GM12878 (cell line): ENCODE measurements at places on chromosomes 2 and 18. TPM values are rescaled to one million over a fixed set of nuclear protein-coding genes. Genes with fewer than 3 reads are reported as not detected.

Gene LRRC30
- not detected in 2 replicates for total RNA-seq

Gene CROCC2
- total RNA-seq, result not detected in 2 replicates

Gene IGFBP2
- total RNA-seq, result 0.43 and 0.49 TPM in 2 replicates

Gene TMEM163
- not detected in 2 replicates for total RNA-seq

Gene AMER3
- total RNA-seq, result not detected in 2 replicates

Gene RAB10
- 87.5 and 88.9 TPM in 2 replicates for total RNA-seq

Gene RPS27A
- 1,460 and 1,505 TPM in 2 replicates for total RNA-seq

Gene DNAJC10
- 56.7 and 61.7 TPM in 2 replicates for total RNA-seq

Gene PTPRN
- total RNA-seq, result not detected in 2 replicates

Gene TMEM17
- 0.87 and 0.93 TPM in 2 replicates for total RNA-seq

- no peak for DNase-seq
Measured at GRCh38 chr2:42243297-42243696, 74.1 kb downstream of the EML4 start.

GRCh38 chr18:21272016-21272579 is 30.1 kb downstream of the GREB1L start:
- no peak for DNase-seq

DNA sequence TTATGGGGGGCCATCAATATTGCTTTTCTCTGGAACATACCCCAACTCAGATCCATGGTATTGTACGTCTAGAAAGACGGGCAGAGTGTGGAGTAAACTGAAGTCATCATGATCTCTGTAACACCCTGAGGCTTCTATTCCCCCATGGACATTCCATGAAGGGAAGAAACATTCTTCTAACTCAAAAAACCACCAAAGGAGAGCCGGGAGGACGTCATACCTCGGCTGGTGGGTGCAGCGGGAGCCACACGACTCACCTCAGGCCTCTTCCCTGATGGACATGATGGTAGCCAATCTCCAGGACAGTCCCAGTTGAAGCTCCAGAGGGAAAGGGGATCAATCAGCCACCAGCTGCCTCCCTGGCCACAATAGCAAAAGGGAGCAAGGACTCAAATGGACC is 127.3 kb downstream of the MREG start:
- DNase-seq, result no peak

- no peak for DNase-seq
Measured at GRCh38 chr2:227367427-227367795, 11.7 kb downstream of the TM4SF20 start.

- DNase-seq, result no peak
Measured at GRCh38 chr2:3634596-3635121, 23.3 kb upstream of the ALLC start.

DNA sequence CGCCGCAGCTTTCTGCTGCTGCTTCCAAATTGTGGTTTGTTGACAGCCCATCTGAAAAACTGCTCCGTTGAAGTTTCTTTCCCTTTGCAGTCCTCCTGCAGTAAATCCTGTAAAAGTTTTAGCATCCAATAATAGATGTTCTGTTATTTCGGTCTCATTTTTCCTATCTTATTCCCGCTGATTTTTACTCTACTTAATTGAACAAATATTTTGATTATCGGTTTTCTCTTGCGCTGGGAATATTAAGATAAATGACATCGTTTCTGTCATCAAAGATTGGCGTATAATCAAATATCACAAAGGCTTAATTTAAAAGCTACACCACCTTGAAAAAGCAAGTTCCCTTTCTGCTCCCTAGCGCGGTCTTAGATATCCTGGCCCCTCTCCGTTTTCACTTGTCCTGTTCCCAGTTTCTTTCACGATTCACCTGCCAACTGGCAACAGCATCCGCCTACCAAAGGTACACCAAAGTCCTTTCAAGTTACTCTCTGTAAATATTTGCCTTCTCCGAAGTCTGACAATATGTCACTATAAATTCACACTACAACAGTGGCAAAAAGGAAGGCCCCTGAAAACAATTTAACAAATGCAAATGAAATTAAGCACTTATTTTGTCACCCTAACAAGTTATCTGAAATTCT is 1.0 kb upstream of the STRN start:
- DNase-seq, result no peak

DNA sequence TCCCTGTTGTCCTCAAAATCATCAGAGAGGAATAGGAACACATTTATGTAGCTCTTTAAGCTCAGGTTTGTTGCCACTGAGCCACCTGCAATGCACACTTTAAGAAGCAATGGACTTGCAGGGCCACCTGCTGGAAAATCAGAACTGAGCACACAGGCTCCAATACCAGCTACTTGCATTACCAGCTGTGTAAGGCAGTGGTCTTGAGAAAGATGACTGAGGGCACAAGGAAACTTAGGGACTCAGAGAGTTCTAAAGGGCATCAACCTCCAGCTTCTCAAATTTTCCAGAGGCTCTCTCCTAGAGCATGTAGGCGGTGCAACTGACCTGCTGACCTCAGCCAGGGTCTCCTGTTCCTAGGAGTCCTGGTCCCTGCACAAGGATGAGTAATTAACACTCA is 2.5 kb upstream of the CNDP2 start:
- DNase-seq, result no peak

DNA sequence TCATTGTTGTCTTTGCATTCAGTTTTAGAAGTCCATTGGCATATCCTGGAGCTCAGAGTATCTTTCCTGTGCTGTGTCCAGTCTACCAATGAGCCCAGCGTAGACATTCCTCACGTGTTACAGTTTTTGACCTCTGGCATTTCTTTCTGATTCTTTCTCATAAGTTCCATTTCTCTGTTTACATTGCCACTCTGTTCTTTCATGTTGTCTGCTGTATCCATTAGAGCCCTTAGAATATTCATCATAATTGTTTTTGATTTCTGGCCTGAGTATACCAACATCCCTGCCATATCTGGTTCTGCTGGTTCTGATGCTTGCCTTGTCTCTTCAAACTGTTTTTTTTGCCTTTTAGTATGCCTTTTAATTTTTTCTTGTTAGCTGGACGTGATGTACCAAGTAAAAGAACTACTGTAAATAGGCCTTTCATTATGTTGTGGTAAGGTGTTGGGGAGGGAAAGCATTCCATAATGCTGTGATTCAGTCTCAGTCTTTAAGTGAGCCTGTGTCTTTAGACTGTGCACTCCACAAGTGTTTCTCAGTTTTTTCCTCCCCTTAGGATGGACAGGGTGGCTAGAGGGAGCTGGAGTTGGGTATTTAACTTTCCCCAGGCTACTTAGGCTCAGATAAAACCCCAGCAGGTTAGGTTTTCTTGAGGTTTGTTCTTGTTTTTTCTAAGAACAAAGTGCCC is 35.6 kb downstream of the CEP192 start:
- no peak for DNase-seq

GRCh38 chr2:189631849-189632248 is 29.4 kb upstream of the ASNSD1 start:
- no peak for DNase-seq

DNA sequence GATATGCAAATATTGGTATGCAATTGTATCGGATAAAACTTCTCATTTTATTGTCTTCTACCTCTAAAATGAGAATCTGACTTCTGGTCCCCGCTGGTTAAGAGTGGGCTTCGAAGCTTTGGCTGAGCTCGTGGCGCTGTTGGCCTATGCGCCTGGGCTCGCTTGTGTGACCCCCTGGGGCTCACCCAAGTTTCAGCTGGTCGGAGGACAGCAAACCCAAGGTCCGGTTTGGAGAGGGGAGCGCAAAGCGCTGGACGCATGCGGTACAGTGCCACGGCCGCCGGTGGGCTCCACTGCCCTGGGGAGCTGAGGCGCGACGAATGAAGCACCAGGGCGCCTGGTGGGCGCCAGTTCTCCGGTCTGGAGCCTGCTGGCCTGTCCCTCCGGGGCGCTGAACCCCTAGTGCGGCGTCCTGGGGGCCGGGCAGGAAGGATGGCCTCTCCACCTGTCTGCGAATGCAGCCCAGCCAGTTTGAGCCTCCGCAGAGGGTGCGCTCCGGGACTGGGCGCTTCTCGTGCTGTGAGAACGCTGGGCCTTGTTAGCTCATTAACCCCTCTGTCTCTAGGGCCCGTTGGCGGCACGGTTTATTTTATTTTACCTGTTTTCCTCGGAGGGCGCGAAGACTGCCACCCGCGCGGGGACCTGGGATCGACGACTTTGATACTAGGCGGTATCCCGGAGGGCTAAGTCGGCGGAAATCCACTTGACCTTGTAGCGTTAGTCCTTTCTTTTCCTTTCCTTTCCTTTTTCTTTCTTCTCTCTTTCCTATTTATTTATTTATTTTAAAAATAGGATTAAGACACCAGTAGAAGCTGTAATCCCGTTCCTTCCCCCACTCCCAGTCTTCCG is 10.4 kb downstream of the MEIS1 start:
- DNase-seq, result no peak

DNA sequence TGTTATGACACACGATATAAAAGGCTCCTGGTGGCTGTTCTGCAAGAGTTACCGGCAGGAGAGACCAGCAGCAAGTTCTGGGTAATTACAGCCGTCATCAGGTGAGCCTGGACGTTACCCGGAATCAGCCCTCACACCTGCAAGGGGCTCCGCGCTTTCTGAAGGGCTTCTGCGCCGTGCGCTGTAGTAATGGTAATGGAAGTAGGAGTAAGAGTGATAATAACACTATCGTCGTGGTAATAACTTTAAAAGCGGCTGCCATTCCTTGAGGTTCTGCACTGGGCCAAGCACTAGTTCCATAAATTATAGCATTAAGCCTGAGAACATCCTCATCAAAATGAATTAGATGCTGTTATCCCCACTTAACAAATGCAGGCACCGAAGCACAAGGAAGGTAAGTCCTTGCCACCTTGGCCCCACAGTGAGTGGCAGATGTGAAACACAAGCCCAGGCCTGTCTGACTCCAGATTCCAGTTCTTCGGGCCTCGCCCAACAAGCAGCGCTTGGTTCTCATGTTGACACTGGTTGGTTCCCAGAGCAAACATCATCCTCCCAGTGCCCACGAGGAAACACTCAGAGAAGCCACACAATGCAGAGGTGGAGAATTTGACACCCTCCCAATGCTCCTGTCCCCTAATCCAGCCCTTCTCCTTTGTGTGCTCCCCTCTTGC is 205.2 kb downstream of the EIPR1 start:
- DNase-seq, result no peak

- no peak for DNase-seq
Measured at GRCh38 chr18:48799724-48800315, 150.9 kb downstream of the SMAD7 start.

- DNase-seq, result no peak
Measured at GRCh38 chr2:232687382-232688160, 9.6 kb upstream of the GIGYF2 start.

- DNase-seq, result no peak
Measured at GRCh38 chr2:67899187-67899586, 163.6 kb downstream of the C1D start.

DNA sequence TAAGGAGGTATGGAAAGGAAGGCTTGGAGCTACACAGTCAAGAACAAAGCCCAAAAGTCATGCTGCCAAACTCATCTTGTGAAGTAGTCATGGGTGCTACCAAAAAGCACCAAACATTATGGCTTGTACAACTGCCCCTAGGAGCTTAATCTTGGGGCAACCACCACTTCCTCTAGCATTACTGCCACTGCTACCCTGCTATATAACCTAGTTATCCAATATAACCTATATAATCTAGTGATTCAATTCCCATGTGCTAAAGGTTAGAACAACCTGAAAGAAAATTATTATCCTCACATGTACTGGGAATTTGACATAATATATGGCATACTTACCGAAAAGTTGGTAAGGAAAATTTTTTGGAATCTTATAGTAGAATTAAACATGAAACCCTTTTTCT is 102.6 kb upstream of the RBBP8 start:
- DNase-seq, result no peak

GRCh38 chr18:13570216-13570615 is 156.1 kb downstream of the FAM210A start:
- DNase-seq, result no peak

GRCh38 chr2:128308284-128308731 is 10.4 kb downstream of the HS6ST1 start:
- DNase-seq, result no peak

- no peak for DNase-seq
Measured at GRCh38 chr2:175726223-175726622, 275.8 kb downstream of the LNPK start.

DNA sequence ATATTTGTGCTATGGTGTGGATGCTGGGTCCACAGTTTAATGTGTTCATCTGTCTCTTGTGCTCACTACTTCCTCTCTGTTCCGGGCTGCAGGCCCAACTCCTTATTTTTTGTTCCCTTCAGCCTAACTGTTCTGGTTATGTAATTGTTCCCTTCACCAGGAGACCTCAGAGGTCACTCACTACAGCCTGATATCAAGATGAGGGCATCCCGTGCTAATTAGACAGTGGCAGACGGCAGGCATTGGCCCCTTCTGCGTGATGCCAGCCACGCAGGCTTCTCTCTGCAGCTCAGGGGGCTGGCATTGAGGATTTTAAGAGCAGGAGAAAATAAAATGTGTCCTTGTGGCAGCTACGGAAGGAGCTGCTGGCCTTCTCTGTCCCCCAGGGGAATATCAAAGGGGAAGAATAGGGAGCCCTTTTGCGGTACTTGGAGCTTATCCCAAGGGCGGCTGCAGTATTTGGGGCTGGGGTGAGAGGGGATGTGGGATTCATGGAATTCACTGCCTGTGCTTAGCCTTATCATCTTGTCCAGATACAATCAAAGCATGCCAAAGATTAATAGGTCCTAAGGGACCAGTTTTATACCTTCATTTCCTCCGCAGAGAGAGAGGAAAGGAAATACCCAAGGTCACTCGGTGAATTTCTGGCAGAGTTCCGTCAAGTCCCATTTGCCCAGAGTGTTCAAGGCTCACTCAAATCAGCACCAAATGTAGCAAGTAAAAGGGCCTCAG is 53.3 kb upstream of the TRIB2 start:
- no peak for DNase-seq

GRCh38 chr2:76752506-76752905 is 769.7 kb downstream of the LRRTM4 start:
- DNase-seq, result no peak

DNA sequence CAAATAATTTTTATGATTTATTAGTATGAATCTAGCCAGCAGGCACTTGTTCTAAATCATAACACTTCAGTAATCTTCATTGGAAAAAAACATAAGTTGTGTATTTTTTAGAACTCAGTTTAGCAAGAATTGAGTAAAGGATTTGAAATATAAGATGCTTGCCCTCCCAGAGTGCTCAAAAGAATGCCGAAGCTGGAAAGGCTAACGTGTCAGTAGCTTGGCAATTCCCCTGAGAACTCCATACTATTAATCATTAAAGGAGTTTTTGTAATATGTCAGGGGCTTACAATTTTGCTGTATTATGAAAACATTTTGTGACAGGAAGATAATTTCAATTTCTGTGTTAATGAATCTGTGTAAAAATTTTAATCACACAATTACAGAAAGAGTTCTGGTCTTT is 122.7 kb downstream of the GULP1 start:
- no peak for DNase-seq

DNA sequence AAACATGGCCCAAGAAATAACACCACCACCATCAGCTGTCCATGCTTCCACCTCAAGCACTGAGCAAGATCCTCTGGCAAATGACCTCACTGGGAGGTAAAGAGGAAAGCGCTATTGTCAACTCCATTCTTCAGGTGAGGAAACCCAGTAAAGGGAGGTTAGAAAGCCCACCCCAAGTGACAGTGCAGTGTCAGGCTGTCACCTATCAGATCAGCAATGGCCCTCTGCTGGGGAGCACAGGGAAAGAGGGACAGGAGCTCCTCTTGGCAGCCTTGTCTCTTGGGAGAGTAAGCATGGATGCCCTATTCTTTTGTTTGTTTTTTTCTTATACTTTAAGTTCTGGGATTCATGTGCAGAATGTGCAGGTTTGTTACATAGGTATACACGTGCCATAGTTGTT is 104.3 kb upstream of the DAPL1 start:
- DNase-seq, result no peak

- no peak for DNase-seq
Measured at GRCh38 chr2:29033656-29034055, 40.7 kb downstream of the PCARE start.
